HEK293T (cell line): ENCODE measurements at places on chromosomes 4 and X.

- no peak for DNase-seq
Observed at GRCh38 chrX:102745857-102746584, 25.5 kb downstream of the GPRASP3 start.

GRCh38 chrX:99798936-99799335 lies 611.1 kb downstream of the PCDH19 start:
- DNase-seq, result no peak

- no peak for DNase-seq
Observed at GRCh38 chr4:101102114-101102742, 245.1 kb downstream of the PPP3CA start.

GRCh38 chr4:114378305-114378903 lies 220.2 kb upstream of the UGT8 start:
- DNase-seq, result no peak

GRCh38 chr4:25107827-25108516 lies 52.3 kb downstream of the SEPSECS start:
- DNase-seq, result no peak

- no peak for DNase-seq
Observed at GRCh38 chr4:48138936-48139335, 4.9 kb upstream of the TXK start.

- no peak for DNase-seq
Observed at GRCh38 chr4:115272594-115272993, 159.2 kb upstream of the NDST4 start.

- no peak for DNase-seq
Observed at GRCh38 chr4:27366104-27366823, 505.6 kb downstream of the STIM2 start.

DNA sequence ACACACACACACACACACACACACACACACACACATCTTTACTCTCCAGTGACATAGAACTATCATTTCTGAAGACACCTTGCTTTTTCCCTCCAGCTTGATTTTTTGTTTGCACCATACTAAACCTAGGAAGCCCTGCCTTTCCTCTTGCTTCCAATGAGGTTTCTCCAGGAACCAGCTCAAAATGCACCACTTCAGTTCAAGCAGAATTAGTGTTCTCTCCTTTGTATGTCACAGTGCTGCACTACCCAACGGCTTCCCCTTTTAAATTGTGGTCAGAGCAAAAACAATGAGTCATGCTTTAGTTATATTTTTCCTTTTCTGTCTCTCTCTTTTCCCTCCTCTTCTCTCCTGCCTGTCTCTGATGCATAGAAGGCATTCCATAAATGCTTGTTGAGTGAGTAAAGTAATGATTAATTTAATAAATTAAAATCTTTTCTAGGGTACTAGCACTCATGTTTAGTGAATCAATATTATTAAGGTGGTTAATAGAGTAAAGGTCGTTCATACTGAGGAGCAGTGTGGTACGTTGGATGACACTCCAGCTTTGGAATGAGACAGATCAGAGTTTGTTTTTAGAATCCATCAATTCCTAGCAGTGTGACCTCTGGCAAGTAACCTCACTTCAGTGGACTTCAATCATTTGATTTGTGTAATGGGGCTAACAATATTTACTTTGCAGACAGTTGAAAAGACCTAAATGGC lies 5.9 kb downstream of the RTL3 start:
- DNase-seq, result no peak

GRCh38 chr4:22941688-22942375 lies 249.1 kb downstream of the GBA3 start:
- DNase-seq, result no peak

DNA sequence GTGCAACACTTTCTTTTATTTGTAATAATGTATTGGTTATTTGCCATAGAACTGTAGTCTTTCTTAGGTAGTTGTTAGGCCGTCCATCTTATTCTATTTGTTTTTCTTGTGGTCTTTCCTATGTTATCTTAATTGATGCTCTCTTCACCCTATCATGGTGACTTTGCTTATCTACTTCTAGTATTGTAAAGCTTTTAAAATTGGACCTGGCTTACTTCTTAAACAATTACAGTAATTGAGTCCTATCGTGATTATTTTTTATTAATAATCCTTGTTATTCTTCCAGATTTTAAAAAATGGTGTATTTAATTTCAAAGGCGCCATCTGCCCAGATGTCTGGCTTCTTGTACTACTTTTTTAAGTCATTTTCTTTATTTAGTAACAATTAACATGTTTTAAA lies 63.7 kb downstream of the CLCN5 start:
- DNase-seq, result no peak

DNA sequence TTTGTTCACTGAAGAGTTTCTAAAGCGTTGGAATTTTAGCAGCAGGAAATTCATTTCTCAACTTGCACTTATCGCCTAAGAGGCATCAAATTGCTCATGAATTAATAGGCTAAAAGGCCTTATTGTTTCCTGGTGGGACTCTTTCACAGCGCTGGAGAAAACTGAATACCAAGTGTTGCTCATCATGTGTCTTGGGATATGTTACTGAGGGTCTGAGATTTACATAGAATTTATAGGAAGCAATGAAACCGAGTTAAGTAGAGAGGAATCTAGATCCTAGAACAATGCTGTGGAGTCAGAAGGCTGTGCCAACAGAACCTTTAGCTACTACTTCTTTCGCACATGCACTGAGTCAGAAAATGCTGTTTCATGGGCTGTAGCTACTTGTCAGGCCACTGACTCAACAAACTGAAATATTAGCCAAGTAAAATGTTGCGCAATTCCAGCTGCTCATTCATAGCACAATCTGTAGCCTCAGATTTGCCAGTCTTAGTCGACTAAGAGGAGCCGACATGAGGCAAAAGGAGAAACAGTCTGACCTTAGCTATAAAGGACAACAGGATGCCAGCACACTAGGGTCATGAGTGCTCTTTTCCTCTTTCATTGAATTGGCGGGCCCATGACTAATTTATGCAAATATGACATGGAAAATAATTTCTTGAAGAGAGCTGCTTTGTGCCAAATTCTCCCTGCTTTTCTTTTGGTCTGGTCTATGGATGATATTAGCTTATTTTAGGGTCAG lies 35.9 kb upstream of the CXCL8 start:
- DNase-seq, result no peak

DNA sequence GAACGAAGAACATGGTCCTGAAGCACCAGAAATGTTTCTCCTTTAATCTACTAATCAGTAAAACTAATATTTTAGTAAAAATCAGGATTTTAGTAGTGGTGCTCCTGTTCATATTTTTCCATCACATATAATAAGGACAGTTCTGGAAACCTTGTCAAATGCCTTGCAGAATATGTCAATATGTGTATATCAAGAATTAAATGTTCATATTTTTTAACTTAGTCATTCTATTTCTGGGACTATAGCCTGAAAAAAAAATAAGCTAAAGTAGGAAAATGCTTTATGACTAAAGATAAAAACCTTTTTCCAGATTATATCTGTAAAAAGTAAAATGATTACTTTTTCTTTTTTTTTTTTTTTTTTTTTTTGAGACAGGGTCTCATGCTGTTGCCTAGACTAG lies 65.1 kb downstream of the MAB21L2 start:
- DNase-seq, result no peak
